NCI-H1417 (cell line): ENCODE measurements at places on chromosomes 13 and 19.

- peak; percentile 16 for DNase-seq
Observed at GRCh38 chr13:54750521-54750920, 1721.9 kb downstream of the OLFM4 start.

DNA sequence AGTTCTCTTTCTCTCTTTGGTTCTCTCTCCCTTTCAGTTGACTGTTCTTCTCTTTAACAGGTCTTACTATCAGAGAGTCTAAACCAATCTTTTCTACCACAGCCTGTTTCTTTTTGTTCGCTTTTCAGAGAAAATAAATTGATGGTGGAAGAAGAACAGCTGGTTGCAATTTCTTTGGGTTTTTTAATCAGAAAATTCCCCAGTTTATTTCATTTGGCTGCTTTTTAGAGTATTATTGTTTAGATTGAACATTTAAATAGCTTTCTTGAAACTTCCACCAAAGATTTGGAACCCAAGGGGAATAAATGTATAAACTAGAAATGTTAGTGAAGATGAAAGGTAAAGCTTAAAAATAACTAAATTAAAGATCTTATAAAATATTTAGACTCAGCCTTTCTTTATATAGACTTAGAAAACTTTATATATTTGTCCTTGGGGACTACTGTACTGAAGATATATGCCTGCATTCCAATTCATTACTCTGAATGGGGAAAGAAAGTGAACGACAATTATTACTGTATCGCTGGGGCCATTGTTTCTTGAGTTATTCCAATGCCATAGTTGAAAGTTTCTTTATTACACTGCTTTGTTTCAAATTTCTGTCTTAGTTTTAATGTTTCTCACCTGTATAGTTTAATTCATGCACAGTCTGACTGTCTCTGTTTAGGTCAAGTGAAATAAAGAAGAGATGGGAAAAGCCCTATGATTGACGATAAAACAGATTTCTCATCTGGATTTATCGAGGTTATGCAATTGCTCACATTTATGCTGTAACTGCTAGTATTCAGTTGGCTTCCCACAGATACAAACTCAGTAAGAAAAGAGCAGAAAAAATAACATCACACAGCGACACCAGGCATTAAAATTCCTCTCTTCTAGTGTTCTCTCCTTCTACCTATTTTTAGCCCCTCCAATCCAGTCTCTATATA lies 169.4 kb upstream of the CSNK1A1L start:
- DNase-seq = no peak

DNA sequence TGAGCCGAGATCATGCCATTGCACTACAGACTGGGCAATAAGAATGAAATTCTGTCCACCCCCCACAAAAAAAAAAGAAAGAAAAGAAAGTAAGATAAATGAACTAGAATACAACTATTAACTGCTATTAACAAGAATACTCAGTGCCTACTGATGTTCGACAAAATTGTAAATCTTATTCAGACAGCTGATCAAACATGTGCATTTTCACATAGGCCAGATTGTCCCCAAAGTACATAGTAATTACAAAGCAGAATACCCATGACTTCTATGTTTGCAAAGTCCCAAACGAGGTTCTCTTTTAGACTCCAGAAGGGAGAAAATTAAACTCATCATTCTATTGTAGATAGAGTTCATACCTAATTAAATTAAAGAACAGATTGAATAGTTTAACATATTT lies 113.4 kb downstream of the UFM1 start:
- no peak for DNase-seq

DNA sequence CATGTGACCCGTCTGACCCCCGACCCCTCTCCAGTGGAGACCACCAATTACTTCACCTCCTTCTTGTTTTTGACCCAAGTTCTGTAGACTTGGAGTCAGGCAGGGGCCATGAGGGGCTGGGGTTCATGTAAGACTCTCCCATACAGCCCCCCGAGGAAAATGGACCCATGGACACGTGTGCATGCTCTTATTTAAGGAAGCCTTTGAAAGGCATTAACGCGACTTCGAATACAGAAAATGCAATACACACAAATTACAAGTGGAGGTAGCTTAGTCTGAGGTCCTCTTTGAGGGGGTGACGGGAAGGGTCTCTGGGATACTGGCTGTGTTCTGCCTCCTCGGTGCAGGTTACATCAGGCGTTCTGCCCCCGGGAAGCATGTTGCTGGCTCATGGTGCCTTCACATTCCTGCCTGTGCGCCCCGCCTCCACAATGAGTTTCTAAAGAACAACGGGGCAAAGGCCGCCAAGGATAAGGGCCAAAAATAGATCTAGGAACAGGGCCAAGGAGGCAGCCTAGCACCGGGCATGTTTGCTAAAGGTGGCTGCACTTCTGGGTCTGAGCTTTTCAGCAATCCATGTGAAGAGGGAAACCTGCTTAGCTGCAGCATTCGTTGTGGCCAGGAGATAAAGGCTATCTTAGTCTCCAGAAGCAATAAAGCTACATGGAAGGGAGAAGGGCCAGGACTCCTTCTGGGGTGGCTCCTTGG lies 54.5 kb downstream of the RAB20 start:
- DNase-seq = peak; percentile 36

DNA sequence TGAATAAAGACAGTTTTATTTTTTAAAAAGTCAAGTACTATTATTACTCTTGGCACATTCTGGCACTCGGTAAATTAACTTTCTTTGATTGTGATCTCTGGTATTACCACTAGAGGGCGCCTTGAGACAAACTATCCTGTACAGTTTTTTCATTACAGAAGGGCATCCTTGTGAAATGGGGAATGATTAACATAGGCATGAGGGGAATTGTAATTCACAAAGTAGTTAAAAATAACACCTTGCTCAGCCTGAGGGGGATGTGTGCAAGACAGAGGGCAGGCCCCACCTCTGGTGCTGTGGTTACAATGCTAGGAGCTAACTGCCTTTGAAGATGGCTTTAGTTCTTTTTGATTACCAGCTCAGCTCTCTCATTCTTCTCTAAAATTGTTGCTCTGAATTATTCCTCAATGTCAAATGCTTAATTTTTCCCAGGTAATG lies 24.2 kb upstream of the C1QTNF9B start:
- peak; percentile 7 for DNase-seq

DNA sequence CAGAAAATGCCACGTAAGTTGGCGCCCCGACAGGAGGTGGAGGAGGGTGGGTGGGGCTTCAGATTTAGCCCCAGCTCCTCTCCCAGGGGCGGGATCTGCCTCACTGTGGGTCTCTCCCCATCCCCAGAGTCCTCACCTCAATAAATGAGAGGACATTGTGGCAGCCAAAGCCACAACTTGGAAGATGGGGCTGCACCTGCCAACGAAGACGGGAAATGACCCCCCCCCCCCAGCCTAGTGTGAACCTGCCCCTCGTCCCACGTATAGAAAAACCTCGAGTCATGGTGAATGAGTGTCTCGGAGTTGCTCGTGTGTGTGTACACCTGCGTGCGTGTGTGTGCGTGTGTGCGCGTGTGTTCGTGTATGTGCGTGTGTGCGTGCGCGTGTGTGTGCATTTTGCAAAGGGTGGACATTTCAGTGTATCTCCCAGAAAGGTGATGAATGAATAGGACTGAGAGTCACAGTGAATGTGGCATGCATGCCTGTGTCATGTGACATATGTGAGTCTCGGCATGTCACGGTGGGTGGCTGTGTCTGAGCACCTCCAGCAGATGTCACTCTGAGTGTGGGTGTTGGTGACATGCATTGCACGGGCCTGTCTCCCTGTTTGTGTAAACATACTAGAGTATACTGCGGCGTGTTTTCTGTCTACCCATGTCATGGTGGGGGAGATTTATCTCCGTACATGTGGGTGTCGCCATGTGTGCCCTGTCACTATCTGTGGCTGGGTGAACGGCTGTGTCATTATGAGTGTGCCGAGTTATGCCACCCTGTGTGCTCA lies 1.5 kb upstream of the TRAPPC5 start:
- no peak for DNase-seq

GRCh38 chr13:42106998-42107397 lies 58.5 kb downstream of the DGKH start:
- no peak for DNase-seq

- DNase-seq = no peak
Observed at GRCh38 chr13:30486230-30487074, 20.7 kb upstream of the HMGB1 start.

DNA sequence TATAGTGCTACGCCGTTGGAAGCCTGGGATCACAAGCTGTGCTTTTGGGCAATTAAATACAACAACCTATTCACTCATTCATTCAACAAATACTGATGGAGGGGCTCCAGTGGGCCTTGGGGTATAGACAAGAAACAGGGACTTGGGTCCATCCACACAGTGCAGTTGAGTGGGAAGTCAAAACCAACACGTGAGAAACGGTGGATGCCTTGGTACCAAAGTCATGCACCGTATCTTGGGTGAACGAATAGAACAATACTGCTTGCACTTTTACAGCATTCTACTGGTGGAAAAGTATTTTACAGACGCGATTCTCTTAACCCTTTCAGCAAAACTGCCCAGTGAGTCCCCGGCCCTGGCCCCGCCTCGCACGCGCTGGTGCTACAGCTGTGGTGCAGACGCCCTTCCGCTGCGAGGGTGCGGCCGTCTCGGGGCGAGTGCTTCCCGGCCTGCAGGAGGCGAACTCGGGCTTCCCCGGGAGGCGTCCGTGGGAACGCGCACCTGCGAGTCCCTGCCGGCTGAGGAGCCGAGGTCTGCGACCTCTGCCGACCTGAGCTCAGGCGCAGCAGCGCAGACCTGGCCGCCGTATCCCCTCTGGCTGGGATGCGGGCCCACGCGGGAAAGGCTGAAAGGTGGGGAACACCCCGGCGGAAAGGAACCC lies 8.3 kb downstream of the TNFRSF19 start:
- peak; percentile 44 for DNase-seq

DNA sequence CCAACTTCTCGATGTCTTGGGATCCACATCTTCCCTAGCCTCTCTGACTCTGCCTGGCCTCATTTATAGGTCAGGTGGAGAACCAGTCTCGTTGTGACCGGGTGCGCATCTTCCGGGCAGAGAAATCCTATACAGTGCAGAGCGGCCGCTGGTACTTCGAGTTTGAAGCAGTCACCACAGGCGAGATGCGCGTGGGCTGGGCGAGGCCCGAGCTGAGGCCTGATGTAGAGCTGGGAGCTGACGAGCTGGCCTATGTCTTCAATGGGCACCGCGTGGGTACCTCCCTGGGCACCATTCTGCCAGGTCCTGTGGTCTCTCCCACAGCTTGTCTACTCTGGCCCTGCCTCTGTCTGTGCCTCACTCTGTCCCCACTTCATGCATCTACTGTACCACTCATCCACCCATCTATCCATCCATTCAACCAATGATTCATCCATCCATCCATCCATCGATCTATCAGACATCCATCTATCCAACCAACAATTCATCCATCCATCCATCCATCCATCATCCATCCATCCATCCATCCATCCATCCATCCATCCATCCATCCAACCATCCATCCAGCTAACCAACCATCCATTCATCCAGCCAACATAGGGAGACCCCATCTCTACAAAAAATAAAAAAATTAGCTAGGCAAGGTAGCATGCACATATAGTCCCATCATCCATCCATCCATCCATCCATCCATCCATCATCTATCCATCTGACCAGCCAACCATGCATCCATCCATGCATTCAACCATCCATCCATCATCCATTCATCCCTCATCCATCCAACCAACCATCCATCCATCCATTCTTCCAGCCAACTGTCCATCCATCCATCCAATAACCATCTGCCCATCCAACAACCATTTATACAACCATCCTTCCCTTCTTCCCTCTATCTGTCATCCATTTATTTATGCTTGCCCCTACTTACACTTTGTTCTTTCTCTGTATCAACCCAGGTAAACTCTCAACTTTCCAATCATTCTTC lies 34.3 kb downstream of the RYR1 start:
- DNase-seq = no peak

DNA sequence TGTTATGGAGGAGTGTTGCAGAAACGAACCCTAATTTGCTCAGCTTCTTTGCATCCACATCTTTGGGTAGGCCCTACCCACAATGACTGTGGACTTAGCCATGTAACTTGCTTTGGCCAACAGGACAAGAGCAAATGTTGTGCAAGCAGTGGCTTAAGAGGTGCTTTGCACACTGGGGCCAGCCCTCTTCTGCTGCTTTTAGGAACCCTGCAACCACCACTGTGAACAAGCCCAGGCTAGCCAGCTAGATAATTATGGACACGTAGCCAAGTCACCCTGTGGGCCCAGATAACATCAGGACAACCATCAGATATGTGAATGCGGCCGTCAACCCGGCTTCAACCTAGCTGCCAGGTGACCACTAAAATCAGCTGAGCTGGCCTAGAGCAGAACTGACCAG lies 17.1 kb downstream of the C19orf47 start:
- no peak for DNase-seq
